Smooth muscle cell of the pulmonary artery (primary cell): ENCODE measurements at places on chromosomes 2 and 18. TPM values are rescaled to one million over a fixed set of nuclear protein-coding genes. Genes with fewer than 3 reads are reported as not detected.

The KRTCAP3 gene
- total RNA-seq, result 0.39 TPM in 1 of 2 replicates, not detected in the other

The UCN gene
- 0.85 and 1.2 TPM in 2 replicates for total RNA-seq

The CYP26B1 gene
- total RNA-seq, result 1.1 and 4.9 TPM in 2 replicates

The GCG gene
- total RNA-seq, result not detected in 2 replicates

The ZNF516 gene
- total RNA-seq, result 15.2 and 22.1 TPM in 2 replicates

The WIPF1 gene
- 16.9 and 20.5 TPM in 2 replicates for total RNA-seq

The LOXHD1 gene
- not detected in 2 replicates for total RNA-seq

The NAPG gene
- total RNA-seq, result 32.4 and 42.5 TPM in 2 replicates

The ATG9A gene
- total RNA-seq, result 73.2 and 73.7 TPM in 2 replicates

The SGPP2 gene
- total RNA-seq, result not detected in 2 replicates

The DPYSL5 gene
- total RNA-seq, result not detected in 2 replicates

The ARHGAP25 gene
- total RNA-seq, result 0.10 and 0.91 TPM in 2 replicates

The SCLY gene
- 11.7 and 18.3 TPM in 2 replicates for total RNA-seq

The DNAH6 gene
- total RNA-seq, result 0.07 and 0.13 TPM in 2 replicates
